AG08395 (cell line): ENCODE measurements at places on chromosomes 4 and X.
A peak's percentile ranks its signal among the peaks of the same experiment; 100 is the strongest.

- peak; percentile 19 for DNase-seq
These were observed 1368.2 kb downstream of the STIM2 start for GRCh38 chr4:28228561-28229491.

- no peak for DNase-seq
These were observed 130.4 kb upstream of the SPRY1 start for GRCh38 chr4:123266221-123266620.

GRCh38 chrX:4844376-4844775 lies 1130.9 kb upstream of the PRKX start:
- no peak for DNase-seq

DNA sequence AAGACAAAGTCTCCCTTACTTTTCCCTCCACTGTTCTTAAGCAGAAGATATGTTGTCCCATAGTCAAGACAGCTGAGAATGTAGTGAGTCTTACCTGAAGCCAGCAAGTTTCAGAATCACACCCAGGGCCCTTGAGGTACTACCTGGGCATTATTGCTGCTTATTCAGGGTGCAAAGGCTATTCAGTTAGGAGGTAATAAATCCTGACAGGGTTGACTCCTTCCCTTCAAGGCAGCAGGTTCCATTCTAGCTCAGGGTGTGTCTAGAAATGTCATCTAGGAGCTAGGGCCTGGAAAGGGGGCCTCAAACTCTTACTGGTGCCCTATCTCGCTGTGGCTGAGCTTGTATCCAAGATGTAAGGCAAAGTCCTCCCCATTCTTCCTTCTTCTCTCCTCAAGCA lies 259.0 kb downstream of the FAT4 start:
- no peak for DNase-seq

DNA sequence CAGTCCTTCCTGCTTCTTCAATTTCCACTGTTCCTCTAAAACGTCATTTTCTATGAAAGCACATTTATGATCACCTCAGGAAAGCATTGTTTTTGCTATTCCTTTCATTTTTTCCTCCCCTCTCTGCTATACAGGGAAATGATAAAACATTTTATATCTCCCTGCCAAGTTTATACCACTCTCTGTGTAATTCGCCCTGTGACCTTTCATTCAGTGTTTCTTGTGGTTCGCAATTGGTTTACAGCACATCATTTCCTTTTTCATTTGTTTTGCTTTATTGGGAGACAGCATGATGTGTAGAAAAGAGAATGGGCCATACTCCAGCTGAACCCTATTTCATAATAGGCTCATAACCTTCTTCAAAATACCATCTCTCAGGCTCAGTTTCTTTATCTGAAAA lies 99.9 kb upstream of the RAPGEF2 start:
- DNase-seq: no peak

GRCh38 chrX:49269767-49270248 lies at the start of gene PPP1R3F:
PPP1R3F (plus strand) TSS chrX:49269793; CDS start chrX:49269870, 77 bp downstream.
- no peak for DNase-seq

DNA sequence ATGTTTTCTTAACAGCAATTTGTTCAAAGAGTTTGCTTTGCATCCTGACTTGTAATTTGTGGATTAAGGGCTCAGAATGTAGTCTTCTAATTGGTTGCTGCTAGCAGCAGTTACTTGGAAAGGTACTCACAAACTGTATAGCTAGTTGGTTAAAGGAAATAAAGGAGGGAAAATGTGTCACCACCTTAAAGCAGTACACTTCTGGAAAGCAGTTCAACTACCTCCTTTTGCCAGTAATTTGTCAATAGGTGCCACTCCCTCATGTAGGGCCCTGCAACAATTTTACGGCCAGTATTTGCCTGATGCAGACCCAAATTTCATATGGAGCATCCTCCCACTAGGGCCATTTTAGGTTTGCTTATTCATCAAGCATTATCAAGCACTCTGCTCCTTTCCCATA lies 20.8 kb downstream of the AMOT start:
- DNase-seq: no peak

- peak; percentile 38 for DNase-seq
These were observed 16.3 kb upstream of the ESX1 start for GRCh38 chrX:104270916-104271512.

DNA sequence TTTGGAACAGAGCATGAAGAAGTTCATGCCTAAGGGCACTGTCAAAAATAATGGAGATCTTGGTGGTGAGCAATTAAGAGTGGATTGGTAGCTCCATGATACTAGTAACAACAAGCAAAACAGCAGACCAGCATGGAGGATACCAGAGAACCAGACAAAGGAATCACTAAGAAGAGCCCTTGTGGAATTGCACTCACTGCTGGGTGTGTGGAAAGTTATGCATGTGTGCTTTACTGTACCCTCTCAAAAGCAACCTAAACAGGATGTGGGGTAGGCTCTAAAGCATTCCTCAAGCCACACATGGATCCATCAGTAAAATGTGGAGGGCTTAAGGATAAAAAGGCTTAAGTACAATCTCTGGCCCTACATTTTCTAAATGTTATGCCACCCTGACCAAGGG lies 69.5 kb downstream of the AR start:
- no peak for DNase-seq

- DNase-seq: no peak
These were observed 565.5 kb upstream of the FAM241A start for GRCh38 chr4:111579767-111580166.

- no peak for DNase-seq
These were observed 18.9 kb downstream of the FGF13 start for GRCh38 chrX:138692591-138692990.
